AG20443 (cell line): ENCODE measurements at places on chromosomes 11 and 22.

DNA sequence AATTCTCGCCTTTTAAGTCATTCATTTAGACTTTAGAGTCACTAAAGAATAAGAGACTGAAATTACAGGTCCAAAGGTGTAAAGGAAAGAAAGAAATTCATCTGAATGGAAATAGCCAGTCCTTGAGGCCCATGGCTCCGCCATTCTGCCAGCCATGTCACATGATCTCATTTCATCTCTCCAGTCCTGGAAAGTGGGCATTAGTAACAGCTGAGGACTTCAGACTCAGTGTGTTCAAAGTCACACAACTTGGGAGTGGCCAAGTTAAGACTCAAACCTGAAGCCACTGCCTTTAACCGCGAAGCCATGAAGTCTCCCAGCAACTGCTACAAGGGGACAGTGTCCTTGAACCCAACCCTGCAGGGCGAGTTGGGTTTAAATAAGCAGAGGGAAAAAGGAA is 103.7 kb downstream of the PRR5L start:
- no peak for DNase-seq

DNA sequence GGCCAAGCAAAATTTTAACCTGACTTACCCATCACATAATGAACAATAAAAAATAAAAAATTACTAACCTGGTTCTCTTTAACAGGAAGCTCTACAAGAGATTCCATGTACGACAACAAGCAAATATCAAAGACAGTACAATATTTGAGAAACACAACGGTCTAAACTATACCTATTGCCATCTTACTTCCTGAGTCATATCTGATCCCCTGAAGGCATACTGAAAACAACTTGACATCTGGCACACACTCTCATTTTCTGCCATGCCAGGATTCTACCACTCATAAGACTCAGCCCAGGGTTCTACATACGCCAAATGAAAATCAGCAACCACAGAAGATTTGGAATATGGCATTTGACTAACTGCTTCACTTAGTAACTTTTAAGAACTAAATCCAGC is 13.8 kb downstream of the DENND5A start:
- DNase-seq = no peak

DNA sequence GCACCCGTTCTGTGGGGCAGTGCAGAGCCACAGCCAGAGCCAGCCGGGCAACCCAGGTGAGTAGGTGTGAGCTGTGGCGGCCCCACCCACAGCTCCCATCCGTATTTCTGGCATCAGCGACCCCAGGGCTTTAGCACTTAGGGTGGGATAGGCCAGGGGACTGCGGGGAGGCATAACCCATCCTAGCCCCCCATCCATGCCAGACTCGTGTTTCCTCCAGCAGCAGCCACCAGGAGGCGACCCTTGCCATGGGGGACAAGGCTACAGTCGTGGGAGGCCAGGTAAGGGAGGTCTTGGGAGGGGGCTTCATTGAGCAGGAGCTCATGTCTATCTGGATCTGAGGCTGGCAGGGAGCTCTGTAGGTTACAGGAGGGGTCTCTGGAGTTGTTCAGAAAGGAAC is 873 bp downstream of the OTOG start:
- no peak for DNase-seq

DNA sequence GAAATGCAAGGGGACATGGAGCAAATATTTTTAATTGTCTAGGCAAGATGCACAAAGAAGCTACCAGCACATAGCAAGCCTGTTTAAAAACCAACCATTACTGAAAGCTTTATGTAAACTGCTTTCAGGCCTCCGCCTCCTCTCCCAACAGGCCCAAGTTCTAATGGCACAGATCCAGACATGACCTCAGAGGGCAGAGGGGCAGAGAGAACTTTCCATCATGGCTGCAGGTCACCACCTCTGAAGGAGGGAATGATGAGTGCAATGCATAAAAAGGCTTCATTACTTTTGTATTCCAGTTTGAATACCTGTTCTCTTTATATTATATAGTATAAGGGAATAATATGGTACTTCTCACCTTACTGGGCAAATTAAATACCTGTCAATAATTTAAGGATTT is 15.2 kb downstream of the DDX17 start:
- peak; percentile 49 for DNase-seq
